AG20443 (cell line): ENCODE measurements at places on chromosomes 5 and 9.

DNA sequence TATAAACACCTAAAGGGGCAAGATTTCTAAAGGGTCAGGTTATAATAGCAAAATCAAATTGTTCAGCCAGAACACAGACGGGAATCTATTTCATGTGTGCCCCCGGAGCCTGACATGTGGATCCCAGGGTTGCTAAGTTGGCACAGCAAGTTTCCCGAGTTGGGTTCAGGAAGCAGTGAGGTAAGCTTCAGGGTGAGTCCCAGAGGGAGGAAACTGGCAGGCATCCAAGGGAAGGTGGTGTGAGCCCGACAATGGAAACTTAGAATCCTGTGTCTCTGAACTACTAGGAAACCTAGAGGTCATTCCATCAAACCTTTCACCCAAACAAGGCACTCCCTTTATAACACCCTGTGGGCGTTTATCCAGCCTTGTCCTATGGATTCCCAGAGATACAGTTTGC is 98.4 kb downstream of the ADRB2 start:
- no peak for DNase-seq

GRCh38 chr5:78354066-78354670 is 6.2 kb upstream of the SCAMP1 start:
- no peak for DNase-seq

DNA sequence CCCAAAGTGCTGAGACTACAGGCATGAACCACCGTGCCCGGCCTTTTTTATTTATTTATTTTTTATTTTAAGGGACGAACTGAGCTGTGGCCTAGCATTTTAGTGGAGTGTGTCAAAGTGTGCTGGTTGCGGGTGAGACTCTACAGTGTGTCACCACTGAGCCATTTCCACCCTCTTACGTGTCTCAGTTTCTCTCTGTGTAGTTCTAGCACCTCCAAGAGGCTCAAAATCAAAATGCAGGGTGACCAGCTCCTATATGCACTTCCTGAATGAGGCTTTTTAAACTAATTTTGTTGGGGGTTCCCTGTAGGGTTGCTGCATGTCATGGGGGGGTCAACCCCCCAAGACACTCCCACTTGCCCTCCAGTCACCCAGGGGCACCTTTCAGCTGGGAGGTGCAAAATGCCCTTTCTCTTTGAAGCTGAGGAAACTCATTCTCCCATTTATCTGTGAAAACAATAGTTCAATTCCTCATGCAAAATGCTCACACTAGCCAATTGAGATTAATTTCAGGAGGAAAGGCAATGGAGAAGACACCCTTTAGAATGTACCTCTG is 69.3 kb downstream of the COL15A1 start:
- no peak for DNase-seq

DNA sequence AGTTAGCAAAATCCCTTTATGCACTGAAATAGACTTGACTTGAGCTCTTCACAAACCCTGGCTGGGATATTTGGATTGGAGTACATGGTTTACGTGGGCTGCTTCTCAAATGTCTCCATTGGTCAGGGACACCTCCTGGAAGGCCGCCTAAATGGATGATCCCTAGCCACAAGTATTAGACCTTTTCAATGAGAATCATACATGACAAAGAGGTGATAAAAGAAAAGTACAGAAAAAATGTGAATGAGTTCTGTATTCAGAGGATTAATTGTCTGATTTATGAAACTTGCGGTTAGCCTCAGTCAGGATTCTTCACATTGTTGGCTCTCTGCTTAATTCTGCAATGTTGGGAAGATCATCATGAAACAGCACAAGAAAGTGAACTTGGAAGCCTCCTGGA is 752.8 kb upstream of the ADAMTS16 start:
- no peak for DNase-seq

- no peak for DNase-seq
These were observed 5.2 kb upstream of the CTNND2 start for GRCh38 chr5:11909471-11909870.

DNA sequence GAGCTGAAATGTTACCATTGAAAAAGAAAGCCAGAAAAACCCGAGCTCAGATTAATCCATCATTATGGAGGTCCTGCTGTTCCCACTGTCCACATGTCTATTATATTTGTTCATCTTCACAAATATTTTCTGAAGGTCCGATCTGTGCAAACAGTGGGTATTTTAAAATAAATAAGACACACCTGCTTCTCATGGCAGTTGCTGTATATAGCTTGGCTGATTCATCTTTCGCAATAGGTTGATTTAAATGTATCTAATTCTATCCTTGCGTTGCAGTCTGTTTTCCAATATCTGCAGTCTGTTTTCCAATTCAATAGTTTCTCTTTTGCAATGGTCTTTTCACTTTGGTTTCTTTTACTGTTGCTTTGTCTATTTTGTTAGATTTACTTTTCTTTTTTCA is 87.4 kb upstream of the PCA3 start:
- no peak for DNase-seq

DNA sequence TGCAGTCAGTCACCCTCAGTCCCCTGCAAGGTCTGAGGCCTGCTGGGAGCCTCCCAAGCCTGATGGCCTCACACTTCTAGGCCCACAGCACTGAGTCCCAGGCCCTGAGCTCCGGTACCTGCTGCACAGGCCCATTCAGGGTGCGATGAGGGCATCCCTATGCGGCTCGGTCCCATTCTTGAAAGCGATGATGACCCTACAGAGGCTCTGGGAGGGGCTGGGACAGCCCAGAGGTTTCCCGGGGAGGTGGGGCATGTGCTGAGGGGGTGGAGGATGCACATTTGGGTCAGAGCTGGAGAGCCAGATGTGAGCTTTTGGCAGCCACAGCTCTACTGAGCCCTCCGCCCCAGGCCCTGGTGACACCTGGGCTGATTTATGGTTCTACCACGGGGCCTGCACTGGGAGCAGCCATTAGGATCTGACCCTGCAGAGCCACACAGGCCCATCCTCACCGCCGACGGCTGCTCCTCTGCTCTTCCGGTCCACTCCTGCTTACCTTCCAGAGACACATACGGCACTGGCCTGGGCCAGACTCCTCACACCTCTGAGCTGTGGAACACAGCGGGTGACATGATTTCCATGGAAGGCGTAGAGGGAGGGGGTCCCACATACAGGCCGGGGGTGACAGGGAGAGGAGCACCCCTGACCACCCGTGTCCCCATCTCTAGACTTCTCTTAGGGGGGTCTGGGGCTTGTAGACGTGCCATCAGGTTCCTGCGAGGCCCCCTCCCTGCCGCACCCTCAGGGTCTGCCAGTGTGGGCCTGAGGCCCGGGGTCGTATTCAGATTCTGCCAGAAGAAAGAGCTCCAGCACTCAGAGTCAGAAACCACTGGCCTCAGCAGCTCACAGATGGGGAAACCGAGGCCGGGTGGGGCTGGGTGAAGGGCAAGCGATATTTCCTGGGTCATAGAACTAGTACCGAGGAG is 53.4 kb downstream of the COL23A1 start:
- no peak for DNase-seq

- DNase-seq: no peak
These were observed 22.0 kb upstream of the GNAQ start for GRCh38 chr9:78053627-78054026.
